GM23248 (cell line): ENCODE measurements at places on chromosomes 4 and X. TPM values are rescaled to one million over a fixed set of nuclear protein-coding genes. Genes with fewer than 3 reads are reported as not detected.
A peak's percentile ranks its signal among the peaks of the same experiment; 100 is the strongest.

- no peaks in the 10 kb centered on the region for H3K27me3 ChIP-seq
- H3K4me3 ChIP-seq: no peak overlapping the region
- H3K36me3 ChIP-seq: no peaks in the 10 kb centered on the region
- no peak overlapping the region for H3K27ac ChIP-seq
- no peak for DNase-seq
These were observed 62.9 kb downstream of the LRP2BP start for GRCh38 chr4:185332575-185333464.

DNA sequence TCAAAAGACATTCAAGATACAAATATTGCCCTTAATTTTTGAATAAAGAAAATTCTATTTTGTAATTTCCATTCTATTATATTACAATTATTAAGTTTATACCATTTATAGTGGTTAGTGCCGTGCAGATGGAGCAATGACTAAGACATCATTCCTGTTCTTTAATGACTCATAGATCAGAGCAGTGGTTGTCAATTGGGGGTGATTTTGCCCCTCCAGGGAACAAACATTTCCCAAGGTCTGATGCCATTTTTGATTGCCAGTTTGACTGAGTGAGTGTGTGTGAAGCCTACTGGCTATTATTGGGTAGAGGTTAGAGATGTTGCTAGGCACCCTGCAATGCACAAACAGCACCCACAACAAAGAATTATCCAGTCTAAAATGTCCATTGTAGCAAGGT, 97.9 kb upstream of the DDIT4L start:
- H3K4me1 ChIP-seq: peaks cover 38% of the 10 kb centered on the region
- no peaks in the 10 kb centered on the region for H3K27me3 ChIP-seq
- H3K36me3 ChIP-seq: no peaks in the 10 kb centered on the region

- H3K27me3 ChIP-seq: no peaks in the 10 kb centered on the region
- H3K27ac ChIP-seq: no peak overlapping the region
- no peaks in the 10 kb centered on the region for H3K4me1 ChIP-seq
- H3K4me3 ChIP-seq: no peak overlapping the region
- DNase-seq: no peak
These were observed 8.1 kb upstream of the HSD17B10 start for GRCh38 chrX:53442322-53442631.

DNA sequence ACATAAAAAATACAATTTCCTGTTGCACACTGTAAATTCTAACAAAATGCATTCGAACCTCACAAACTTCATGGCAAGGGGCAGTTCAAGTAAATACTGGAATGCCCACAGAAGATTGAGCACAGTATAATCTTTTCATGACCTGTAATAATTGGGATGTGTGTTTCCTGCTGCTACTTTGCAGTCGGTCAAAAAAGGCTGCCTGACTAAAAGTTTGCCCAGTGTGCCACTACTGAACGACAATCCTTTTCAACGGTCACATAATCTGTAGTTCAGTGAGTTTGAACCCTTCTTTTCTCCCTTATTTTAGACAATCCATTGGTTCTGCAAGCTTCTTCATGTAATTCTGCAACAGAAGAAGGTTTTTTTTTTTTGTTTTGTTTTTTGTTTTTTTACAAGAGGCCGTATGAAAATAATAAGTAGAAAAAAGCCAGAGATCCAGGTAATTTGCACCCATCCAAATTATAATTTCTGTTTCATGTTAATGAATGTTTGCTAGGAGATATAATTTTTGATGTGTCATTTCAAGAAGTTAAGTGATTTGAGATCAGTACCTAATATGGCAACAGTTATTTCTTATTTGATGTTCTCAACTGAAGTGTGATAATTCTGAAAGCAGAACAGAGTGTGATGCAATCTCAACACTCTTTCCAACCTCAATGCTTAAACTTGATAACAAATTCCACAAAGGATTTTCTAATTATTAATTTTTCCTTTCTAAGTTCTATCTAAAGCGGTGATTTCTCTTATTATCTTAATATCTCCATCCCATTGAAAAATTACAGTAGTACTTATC, 237.6 kb downstream of the FSTL5 start:
- DNase-seq: no peak
- H3K4me3 ChIP-seq: no peak overlapping the region
- no peaks in the 10 kb centered on the region for H3K27me3 ChIP-seq
- H3K4me1 ChIP-seq: no peaks in the 10 kb centered on the region
- H3K36me3 ChIP-seq: no peaks in the 10 kb centered on the region
- no peak overlapping the region for H3K27ac ChIP-seq

DNA sequence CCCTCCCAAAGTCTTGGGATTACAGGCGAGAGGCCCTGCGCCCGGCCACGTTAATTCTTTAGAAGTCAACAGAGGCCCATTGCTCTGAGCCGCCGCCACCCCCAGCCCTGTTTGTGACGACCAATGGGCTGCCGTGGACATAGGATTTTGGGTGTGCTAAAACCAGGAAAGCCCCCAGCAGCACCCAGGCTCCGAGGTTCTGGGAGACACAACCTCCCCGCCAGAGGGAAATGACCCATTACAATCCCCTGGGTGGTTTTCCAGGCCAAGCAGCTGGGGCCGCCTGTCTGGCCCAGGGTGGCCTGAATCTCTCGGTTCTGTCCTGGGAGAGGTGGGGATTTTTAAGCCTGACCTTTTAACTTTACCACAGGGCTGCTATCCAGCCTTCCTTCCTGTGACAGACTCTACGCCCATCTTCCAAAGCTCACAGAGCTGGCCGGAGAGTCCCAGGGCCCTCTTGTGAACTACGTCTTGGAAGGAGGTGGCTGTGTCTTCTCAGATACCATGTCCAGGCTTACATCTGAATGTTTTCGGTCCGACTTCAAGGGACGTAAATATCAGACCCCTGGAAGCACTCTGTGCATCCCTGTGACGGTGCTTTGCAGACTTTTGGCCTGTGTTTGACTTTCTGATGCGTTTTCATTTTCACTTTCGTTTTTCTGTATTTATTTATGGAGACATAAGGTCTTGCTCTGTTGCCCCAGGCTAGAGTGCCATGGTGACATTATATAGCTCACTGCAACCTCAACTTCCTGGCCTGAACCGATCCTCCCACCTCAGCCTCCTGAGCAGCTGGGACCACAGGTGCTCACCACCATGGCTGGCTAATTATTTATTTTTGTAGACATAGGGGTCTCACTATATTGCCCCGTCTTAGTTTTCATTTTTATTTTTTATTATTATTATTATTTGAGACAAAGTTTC, 36.0 kb downstream of the P2RY8 start:
- H3K36me3 ChIP-seq: no peaks in the 10 kb centered on the region
- DNase-seq: no peak
- H3K27ac ChIP-seq: no peak overlapping the region
- H3K4me1 ChIP-seq: no peaks in the 10 kb centered on the region
- H3K4me3 ChIP-seq: no peak overlapping the region

- no peak for DNase-seq
- H3K4me3 ChIP-seq: no peak overlapping the region
- no peak overlapping the region for H3K27ac ChIP-seq
- H3K36me3 ChIP-seq: no peaks in the 10 kb centered on the region
These were observed 408.5 kb downstream of the GLUD2 start for GRCh38 chrX:121455890-121456289.

GRCh38 chr4:85738721-85739120, 263.8 kb downstream of the ARHGAP24 start:
- H3K4me1 ChIP-seq: peaks cover 39% of the 10 kb centered on the region
- H3K4me3 ChIP-seq: no peak overlapping the region
- no peaks in the 10 kb centered on the region for H3K27me3 ChIP-seq
- no peaks in the 10 kb centered on the region for H3K36me3 ChIP-seq
- peak; percentile 55 for DNase-seq

DNA sequence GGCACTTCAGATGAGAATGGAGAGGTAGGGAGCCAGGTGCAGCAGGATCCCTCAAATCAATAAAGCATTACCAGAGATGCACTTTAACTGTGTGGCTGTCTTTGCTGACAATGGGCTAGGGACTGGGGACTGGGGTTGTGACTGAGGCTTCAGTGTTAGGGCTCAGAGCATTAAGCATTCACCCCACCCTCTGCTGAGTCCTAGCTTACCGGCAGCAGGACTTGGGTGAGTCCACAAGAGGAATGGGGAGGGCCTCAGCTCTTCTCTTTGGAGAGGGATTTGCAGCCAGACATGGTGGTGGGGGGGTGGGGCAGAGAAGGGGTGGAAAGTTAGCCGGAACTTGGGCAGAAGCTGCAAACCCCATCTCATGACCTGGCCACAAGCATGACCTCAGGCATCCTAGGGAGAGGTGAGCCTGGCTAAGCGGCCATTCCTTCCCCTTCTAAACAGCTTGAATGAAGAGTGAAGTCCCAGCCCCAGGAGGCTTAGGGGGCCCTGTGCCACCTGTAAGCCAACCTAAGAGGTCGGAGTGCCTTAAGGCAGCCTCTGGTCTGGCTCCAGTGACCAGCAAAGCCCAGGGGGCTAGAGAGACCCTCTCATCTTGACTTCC, 78.4 kb downstream of the STARD8 start:
- no peaks in the 10 kb centered on the region for H3K36me3 ChIP-seq
- no peak overlapping the region for H3K27ac ChIP-seq
- DNase-seq: no peak
- no peaks in the 10 kb centered on the region for H3K4me1 ChIP-seq

Gene POU4F2
- not detected in 2 replicates for total RNA-seq

Gene PARM1
- total RNA-seq: under 0.01 TPM in 1 of 2 replicates, not detected in the other
